Endothelial cell of umbilical vein (primary cell): ENCODE measurements at places on chromosomes 13 and 19. TPM values are rescaled to one million over a fixed set of nuclear protein-coding genes. Genes with fewer than 3 reads are reported as not detected.
A peak's percentile ranks its signal among the peaks of the same experiment; 100 is the strongest.

Gene RPS15
- total RNA-seq: 1,260 and 1,287 TPM in 2 replicates

Gene FPR3
- total RNA-seq: not detected in 2 replicates

Gene MYBPC2
- total RNA-seq: not detected in 2 replicates

Gene CYP2A7
- not detected in 2 replicates for total RNA-seq

Gene GPR12
- total RNA-seq: not detected in 2 replicates

Gene GPR183
- not detected in 2 replicates for total RNA-seq

Gene ASPDH
- not detected in 2 replicates for total RNA-seq

Gene ZNF575
- 1.4 and 3.0 TPM in 2 replicates for total RNA-seq

DNA sequence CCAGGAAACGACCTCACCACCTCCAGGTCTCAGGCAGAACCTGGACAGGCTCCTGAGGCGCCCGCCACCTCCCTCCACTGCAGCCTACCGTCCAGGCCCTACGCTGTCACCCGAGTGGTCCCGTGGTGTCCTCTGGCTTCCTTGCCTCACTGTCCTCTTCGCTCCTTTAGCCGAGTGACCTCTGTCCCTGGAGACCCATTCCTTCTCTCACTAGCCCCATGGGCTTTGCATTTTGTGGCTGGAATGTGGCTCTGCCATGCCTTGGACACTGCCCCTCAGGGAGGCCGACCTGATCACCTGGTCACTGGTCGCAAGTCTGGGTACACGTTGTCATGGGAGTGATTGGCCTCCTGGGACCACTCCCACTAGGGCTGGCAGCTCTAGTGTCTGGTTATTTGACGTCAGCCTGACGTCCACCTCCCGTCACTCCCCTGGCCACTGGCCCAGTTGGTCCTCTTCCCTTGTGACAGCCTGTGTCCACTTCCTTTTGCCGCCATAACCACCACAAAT is 17.9 kb downstream of the SLC25A42 start:
- DNase-seq: no peak

DNA sequence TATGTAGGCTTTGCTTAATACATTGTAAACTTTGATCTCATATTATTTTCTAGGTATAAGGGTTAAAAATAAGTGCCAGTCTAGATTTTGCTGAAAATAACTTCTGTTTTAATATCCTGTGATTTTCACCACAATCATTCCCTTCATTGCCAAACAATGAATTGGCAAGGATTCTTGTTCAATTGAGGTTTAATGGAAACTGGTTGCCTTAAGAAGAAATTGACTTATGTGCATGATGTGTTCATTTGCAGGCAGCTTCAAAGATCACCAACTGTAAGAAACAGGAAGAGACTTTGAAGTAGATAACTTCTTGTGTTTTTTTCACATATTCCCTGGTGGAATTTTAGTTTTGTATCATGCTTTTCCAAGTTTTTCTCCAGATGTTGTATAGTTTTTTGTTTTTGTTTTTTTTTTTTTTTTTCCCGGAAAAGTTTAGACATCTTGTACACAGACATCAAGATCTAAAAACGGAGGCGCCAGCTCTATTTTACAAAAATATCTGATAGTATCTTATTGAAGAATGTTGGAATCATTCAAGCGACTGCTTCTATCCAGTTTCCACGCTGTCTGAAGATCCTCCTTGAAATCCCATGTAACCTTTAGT is 108.3 kb downstream of the POSTN start:
- DNase-seq: no peak

DNA sequence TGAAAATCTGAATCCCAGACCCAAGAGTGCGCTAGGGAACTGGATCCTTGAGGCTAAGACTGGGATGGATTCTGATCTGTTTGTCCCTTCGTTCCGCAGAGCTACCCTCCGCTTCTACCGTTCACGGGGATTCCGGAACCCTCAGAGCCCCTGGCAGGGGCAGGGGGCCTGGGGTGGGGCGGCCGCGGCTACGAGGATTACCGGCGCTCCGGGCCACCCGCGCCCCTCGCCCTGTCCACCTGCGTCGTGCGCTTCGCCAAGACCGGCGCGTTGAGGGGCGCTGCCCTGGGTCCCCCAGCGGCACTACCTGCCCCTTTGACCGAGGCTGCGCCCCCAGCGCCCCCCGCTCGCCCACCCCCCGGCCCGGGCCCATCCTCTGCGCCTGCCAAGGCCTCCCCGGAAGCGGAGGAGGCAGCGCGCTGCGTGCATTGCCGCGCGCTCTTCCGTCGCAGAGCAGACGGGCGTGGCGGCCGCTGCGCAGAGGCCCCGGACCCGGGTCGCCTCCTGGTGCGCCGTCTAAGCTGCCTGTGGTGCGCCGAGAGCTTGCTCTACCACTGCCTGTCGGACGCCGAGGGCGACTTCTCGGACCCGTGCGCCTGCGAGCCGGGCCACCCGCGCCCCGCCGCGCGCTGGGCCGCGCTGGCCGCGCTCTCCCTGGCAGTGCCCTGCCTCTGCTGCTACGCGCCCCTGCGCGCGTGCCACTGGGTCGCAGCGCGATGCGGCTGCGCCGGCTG is 7.1 kb downstream of the SPRED3 start:
- no peak for DNase-seq

DNA sequence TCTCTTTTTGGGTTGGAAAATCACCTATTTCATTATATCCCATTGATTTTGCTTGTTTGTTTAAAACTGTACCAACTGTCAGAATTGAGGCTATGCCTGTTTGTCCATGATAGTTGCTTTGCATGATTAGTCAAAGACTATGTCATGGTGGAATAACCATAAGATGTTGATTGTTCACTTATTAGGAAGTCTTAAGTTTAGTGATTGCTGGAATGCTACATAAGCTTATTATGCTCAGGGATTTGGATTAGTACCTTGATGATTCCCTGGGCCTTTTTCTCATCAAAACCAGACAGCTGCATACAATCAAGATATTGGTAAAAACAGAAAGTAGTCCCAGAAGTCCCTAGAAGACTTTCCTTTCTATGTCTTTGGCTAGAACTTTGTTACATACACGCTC is 954.7 kb downstream of the PCDH9 start:
- no peak for DNase-seq

- DNase-seq: peak; percentile 67
Observed at GRCh38 chr19:17855280-17856152, 4.2 kb upstream of the RPL18A start.

DNA sequence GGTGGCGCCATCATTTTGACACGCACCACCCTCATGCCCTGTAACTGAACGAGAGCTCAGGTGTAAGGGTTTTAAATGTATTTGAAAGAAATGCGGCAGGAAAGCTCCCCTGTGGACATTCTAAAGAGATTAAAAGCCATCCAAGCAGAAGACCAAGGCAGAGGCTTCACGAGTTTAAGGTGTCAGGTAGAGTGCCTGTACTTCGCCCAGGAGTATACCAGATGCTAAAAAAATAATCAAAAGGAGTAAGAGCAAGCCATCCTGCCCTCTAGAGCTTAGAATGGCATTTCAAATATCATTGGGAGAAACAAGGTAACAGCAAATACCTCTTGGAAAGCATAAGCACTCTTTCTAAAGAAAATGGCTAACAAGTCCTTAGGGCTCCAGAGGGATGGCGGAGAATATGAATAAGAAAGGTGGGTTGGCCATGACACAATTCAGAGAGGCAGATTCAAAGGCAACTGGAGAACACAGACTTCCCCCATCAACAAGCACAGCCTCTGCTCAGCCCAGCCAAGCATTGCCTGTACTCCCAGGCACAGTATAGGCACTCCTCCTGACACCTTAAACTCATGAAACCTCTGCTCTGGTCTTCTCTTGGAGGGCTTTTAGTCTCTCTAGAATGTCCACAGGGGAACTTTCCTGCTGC is 447.6 kb downstream of the SUCLA2 start:
- DNase-seq: no peak

GRCh38 chr13:50629497-50629896 is 214.0 kb downstream of the DLEU7 start:
- peak; percentile 92 for DNase-seq

DNA sequence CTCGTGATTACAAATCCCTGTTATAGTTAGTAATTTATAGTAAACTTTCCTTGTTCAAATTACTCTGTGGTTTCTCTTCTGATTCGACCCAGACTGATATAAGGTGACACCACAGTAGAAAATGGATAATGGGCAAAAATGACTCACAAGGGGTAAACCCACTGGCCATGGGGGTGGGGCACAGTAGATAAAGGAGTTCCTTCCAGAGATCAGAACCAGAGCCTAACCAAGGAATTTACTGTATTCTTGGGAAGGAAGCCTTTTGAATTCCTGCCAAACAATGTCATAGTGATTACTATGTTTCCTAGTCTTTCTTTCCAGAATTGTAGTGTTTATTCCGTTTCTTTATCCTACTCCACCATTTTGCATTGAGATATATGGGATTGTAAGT is 21.9 kb downstream of the MIR17HG start:
- peak; percentile 67 for DNase-seq

DNA sequence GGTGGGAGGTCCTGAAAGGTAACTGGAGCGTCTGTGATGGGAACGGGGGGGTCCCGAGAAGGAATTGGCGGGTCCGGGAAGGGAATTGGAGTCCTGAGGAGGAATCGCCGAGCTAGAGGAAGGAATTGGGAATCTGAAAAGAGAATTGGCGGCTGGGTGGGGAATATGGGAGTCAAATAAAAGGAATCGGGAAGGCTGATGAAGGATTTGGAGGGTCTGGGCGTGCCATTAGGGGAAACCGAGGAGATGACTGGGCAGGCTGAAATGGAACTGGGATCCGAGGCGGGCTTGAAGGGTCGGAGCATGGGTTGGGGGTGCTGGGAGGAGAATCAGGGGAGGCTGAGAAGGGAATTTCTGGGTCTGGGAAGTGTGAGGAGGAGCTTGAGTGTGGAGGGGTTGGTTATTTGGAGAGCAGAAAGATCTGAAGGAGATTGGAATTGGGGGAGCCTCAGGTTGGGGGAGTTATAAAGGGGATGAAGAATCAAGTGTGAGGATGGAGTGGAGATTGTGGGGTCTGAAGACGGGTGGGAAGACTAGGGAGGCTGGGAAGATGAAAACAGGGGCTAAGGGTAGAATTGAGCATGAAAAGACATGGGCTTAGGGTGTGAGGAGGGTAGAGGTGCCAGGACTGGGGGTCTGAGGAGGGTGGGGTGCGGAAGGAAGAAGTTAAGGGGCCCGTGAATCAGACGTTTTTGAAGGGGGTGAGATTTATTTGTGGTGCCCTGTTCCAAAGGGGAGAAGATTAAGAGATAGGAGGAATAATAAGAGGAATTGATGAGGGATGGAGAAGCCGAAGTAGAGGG is 718 bp downstream of the ACTN4 start:
- peak; percentile 34 for DNase-seq

DNA sequence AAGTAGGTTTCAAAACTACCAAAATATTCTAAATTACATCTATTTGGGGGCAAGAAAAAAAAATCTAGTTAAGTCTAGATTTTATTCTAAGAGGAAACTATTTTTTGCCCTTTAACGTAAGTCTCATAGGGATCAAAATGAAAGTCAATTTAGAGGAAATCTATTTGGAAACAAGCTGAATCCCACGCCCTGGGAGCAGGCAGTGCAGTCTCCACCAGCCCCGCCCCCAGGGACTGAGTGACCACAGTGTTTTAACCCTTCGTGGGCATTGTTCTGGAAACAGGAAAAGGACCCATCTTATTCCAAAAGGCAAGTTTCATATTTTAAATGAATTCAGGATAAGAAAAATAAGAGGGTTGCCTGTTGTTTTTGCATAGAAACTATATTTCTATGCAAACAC is 209.7 kb downstream of the SPRY2 start:
- DNase-seq: peak; percentile 55
